ENCODE measurements at places on chromosomes 6 and 20. TPM values are rescaled to one million over a fixed set of nuclear protein-coding genes. Genes with fewer than 3 reads are reported as not detected.

- no peak for DNase-seq
Observed at GRCh38 chr6:49839957-49840356, 26.4 kb downstream of the CRISP1 start.

DNA sequence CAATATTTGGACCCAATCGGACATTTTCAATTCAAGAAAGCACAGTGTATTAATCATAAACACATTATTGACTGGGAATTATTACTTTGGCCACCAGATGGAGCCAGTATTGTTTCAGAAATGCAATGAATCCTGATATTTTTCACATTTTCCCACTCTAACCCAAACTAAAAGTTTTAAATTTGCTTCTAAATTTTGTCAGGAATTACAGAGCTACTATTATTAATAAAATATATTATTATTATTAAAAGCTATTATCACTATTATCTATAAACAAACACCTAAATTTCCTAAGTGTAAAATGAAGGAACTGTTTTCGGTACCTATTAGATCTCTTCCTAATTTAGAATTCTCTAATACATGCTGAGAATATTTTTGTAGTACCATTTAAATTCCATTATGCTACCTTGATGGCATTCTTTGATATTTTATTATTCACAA is 245.3 kb downstream of the OGFRL1 start:
- DNase-seq, result no peak

DNA sequence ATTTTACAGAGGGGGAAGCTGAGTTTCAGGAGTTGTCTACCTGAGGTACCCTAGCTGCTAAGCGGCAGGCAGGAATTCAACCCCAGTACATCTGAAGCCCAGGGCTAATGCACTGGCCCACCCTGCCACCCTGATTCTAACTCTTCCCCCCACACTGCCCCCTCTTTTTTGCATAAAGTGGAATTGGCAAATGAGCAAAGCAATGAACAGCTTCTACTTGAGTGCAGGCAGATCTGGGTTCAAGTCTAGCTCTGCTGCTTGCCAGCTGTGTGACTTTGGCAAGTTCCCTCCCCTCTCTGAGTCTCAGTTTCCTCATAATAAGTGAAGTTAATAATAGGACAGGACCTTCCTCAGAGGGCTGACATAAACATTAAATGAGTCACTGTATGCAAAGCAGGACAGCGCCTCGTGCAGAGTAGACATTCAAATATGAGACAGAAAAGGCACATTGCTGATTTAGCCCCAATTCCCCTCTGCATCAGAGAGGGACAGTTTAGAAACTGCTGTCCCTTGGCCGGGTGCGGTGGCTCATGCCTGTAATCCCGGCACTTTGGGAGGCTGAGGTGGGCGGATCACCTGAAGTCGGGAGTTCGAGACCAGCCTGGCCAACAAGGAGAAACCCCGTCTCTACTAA is 4.7 kb downstream of the ADA start:
- no peak for DNase-seq

GRCh38 chr20:33158637-33159385 is 9.1 kb upstream of the BPIFA2 start:
- no peak for DNase-seq

GRCh38 chr6:131182991-131183425 is 47.7 kb downstream of the AKAP7 start:
- DNase-seq, result no peak

DNA sequence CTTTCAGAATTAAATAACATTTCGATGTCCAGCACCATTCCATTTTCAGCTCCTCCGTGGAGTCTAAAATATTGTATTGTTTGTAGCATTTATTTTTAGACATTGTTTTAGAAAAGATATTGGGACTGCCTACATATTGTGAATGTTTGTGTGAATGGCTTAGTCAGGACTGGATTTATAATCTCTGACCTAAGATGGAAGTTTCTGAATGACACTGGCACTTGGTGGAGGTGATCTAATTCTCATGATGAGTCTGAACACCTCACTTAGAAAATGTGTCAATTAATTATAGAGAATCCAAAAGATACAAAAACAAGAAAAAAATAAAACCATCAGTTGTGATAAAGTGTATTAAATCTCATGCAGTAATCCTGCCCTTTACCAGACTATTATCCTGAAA is 60.8 kb upstream of the HBS1L start:
- DNase-seq, result no peak

C6orf58 gene
- not detected for total RNA-seq

DNA sequence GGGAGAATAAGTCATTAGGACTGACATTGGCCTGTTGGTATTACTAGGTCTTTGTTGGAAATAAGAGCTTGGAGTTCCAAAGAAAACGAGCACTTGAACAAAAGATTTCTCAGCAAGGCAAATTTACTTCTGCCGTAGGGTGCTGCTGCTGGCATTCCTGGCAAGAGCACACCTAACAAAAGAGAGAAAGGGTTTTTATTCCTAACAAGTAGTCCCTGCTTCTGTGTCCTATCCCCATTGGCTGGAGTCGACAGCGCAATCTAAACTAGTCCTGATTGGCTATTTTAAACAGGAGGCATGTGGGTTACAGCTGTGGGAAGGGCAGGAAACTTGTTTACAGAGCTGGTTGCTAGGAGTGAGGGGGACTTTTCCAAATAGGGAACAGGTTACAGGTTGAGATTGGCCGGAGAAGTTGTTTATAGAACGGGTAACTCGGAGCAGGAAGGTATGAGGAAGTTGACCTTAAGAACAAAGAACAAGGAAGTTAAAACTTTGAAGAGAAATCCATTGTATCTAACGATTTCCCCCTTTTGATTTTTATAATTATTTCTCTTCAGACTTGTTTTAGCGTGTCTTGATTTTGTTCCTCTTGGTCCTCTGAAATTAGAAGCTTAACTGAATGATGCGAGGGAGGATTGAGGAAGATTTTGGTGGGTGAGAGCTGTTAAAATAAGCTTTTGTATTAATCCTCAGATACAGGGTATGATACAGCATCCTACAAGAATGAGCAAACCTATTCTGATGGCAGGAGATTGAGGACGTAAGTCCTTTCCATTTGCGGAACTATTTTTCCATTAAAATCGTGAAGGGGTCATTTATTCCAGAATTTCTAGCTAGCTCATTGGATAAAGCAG is 3.4 kb upstream of the ZNFX1 start:
- DNase-seq, result peak; percentile 70

APOBEC2 gene
- total RNA-seq, result not detected

GRCh38 chr6:83600459-83600858 is 88.1 kb downstream of the PRSS35 start:
- DNase-seq, result no peak

DNA sequence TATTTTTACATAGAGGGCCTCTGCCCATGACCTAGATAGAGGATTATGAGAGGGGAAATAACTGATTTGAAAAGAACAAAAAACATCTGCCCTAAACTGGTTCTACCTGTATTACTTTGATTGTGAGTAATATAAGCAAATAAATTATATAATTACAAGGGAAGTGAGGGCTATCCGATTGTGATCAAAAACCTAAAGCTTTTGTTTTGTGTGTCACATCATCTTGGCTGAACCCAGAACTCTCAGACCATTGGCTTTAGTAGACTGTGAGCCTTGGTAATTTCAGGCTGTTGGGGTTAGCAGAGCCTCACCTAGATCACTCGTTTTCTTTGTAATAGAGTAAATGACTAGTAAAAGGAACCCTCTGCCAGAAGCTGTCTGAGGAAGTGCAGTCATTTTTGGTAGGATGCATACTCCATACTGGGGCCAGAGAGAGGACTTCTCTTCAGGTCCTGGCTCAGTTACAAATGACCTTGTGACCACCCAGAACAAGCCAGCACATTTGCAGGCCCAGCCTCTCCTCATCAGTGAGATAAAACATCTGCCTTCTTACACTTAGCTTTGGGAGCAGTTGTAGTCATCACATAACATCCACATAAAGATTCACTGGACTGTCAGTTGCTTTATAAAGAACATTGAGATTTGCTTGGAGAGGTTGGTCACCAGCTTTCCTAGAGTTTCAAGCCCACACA is 13.5 kb downstream of the STK35 start:
- no peak for DNase-seq

GLP1R gene
- not detected for total RNA-seq

CSE1L gene
- 83.8 TPM for total RNA-seq

PBOV1 gene
- total RNA-seq, result not detected

- DNase-seq, result no peak
Observed at GRCh38 chr20:39646874-39647413, 684.8 kb downstream of the DHX35 start.

FANCE gene
- 2.7 TPM for total RNA-seq

- no peak for DNase-seq
Observed at GRCh38 chr6:112786801-112787200, 439.7 kb downstream of the RFPL4B start.

DNA sequence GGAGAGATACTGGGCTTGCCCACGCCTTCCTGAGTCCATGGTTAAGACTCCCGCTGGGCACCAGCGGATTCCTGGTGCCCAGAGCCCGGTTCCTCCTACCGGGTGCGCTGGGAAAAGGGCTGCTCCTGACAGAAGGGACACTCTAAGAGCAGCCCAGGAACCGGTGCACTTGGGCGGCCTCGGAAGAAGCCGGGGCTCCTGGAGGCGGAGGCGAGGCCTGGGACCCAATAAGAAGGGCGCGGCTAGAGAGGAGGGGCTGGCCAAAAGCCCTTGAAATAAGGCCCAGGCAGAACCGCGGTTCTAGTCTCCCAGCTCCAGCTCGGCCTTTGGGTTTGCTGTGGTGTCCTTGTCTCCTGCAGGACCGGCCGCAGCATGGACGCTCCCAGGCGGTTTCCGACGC is at the start of gene KHDC3L:
TSS of gene KHDC3L (plus strand) at position 301 of the 400 bp plus-strand sequence. CDS start at position 373, 72 bp downstream.
- no peak for DNase-seq

POU5F1 gene
- total RNA-seq, result not detected
